ENCODE measurements at places on chromosomes 12 and 14.

DNA sequence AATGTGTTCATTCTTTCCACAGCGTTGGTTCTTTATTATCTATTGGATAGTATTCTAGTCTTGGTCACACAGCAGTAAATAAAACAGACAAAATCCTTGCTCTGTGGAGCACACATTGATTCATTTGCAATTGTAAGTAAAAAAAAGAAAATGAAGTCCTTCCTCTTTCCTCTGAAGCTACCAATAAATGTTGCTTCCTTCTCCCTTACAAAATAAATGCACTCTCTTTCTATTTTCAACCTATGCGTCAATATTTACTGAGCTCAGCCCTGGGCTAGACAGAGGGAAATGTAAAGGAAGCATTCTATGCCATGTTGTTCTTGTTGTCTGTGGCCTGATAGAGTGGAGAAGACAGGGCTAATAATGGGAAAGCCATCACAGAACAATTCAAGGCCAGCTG is 2.9 kb downstream of the ABHD12B start:
- DNase-seq: no peak

DNA sequence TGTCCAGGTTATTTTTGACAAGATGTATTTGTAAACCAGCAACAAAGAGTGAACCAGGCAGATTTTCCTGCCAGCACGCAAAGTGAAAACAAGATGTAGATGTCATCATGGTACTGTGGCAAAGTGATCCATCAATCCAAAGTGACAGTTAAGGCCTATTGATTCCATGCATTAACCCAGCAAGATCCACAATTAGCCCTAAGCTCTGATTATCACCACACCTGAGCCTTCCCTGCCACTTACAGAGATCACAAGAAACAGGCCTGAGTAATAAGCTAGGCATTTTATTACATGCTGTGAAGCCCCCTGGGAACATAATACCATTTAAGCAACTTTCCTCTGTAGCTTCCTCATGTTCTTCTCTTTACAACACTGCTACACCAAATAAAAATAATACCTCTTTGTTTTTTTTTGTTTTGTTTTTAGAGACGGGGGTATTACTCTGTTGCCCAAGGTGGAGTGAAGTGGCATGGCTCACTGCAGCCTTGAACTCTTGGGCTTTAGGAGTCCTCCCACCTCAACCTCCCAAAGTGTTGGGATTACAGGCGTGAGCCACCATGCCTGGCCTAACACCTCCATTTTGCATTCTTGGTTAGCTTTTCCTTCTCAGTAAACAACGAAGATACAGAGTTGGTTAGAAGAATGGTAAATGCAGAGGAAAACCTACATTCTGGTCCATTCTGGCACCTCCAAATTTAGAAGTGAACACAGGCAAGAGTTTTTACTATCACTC is 85.5 kb downstream of the STON2 start:
- no peak for DNase-seq

DNA sequence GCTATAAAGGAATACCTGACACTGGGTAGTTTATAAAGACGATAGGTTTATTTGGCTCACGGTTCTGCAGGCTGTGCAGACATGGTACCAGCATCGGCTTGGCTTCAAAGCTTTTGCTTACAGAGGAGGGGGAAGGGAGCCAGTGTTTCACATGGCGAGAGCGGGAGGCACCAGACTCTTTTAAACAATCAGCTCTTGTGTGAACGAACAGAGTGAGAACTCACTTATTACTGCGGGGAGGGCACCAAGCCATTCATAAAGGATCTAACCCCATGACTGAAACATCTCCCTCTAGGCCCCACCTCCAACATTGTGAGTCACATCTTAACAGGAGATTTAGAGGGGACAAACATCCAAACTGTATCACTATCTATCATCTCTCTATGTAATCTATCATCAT is 227.4 kb downstream of the TMEM132D start:
- DNase-seq: no peak

DNA sequence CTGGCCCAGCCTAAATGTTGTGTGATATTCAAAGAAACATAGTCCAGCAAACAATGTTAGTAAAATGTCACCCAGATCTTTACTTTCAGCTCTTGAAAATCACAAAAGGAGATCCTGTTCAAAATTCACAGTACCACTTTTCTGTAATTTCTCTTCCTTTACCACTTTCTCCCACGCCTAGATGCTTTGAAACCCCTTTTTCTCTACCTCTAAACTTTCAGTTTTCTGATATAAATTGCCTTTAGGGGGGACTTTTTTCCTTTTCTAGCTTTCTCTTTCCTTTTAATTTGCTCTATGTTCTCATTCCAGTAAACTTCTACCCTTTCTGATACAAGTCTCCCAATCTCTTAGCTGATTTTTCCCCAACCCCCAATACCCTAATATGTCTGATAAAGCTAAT is 101.8 kb downstream of the LMO3 start:
- no peak for DNase-seq

- DNase-seq: no peak
Measured at GRCh38 chr14:89619596-89619995, 202.6 kb upstream of the FOXN3 start.

DNA sequence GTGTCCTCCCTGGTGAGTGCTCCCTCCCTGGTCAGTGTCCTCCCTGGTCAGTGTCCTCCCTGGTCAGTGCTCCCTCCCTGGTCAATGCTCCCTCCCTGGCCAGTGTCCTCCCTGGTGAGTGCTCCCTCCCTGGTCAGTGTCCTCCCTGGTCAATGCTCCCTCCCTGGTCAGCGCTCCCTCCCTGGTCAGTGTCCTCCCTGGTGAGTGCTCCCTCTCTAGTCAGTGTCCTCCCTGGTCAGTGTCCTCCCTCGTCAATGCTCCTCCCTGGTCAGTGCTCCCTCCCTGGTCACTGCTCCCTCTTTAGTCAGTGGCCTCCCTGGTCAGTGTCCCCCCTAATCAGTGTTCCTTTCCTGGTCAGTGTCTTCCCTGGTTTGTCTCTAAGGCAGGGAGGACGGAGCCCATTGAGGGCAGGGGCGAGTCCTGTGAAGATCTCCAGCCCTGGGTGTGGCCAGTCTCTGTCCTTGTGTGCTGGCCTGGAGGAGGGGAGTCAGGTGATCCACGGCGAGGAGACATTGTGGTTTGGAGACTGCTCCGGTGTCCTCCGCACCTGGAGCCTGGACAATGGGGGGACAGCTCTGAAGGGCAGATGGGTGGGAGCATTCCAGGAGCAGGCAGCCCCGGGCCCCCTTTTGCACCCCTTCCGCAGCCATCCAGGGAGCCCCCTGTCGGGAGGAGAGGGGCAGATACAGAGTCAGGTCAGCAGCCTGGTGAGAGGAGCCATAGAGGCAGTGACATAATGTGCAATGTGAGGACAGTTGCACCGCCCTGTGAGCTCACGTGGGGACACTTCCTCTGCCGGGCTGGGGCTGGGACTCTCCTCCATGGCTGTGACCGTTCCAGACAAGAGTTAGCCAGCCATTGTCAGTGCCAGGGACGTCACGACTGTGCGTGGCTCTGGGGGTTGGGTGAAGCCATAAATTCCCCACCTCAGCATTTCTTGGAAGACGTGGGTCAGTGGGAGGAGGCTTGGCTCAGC is 93.4 kb downstream of the ADGRD1 start:
- no peak for DNase-seq

DNA sequence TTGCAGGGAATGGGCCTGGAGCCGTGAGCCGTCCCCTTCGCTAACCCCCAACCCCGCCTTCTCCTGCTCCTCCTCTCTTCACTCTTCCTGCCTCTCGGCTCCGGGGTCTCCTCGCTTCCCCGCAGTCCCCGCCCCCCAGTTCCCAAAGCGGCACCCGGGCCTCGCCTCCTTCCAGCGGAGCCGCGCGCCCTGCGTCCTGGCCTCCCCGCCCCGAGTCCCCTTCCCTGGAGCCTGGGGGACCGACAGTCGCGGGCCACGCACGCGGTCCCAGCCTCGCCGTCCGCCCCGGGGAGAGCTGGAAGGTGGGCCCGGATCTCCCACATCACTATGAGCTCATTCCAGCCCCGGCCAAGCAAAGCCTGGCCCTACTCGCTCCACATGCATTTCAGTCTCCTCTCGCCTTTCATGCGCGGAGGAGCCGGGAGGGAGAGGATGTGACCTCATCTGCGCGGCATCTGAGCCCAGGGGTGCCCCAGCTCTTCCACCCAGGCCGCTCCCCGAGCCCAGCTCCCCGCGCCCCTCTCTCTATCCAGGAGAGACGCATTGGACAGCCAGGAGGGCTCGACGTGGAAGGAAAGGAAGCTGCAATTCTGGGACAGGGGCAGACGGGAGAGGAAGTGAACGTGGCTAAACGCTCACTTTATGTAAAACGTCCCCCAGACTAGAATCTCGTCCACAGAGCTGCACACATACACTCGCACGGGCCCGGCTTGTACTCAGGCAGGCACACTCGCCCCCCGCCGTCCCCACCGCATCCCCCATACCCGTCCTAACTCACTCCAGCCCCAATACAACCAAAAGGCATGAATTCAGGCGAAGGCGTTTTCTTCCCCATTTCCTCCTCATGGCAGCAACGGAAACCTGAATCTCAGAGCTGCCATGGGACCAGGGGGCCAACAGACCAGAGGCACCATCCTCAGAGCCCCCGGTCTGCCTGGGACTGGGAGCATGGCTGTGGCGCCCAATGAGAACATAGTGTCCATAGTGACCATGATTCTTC is 108.7 kb upstream of the CCND2 start:
- DNase-seq: no peak

DNA sequence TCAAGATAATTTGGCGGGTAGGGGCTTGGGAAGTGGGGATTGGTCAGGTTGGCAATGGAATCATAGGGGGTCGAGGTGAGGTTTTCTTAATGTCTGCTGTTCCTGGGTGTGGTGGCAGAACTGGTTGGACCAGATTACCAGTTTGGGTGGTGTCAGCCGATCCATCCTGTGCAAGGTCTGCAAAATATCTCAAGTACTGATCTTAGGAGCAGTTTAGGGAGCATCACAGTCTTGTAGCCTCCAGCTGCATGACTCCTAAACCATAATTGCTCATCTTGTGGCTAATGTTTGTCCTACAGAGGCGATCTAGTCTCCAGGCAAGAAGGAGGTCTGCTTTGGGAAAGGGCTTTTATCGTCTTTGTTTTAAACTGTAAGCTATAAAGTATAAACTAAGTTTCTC is 868.4 kb downstream of the DIO2 start:
- no peak for DNase-seq

DNA sequence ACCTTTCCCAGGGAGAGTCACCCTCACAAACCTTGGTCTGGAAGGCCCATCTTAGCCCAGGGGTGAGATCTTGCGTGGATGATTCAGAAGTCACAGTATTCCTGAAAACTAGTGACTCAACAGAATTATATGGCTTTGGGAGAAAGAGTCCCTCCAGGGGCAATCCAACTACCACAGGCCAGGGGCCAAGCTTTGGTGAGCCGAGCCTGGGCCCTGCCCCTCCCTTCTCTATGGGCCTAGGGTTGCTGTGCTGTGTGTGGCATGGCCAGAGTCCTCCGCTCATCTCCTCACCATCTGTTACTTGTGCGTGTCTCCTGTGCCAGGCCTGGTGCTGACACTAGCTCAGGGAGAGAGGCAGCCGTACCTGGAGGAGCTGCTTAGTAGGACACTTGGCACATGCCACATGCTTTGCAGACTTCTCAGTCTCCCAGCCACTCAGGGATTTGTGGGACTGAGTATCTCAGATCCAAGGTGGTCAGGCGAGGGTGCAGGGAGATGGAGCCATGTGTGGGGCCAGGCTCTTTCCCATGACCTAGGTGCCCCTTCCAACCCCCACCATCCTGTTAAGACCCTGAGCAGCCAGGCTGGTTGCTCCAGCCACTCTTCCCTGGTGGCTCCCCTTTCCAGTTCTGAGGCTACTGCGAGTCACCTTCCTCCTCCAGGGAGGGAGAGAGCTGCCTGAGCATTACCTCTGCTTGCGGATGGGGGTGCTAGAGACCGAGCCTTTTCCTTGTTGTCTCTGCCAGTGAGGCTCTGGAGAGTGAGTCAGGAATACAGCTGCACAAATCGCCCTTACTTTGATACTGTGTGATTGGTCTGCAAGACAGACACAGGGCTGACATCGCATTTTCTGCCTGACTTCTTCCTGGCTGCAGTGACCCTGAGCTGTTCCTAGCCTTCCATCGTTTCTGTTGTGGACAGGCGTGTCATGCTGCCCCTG is 94.1 kb downstream of the SLC25A47 start:
- no peak for DNase-seq

- DNase-seq: no peak
Measured at GRCh38 chr12:6180268-6181051, 19.7 kb upstream of the CD9 start.

DNA sequence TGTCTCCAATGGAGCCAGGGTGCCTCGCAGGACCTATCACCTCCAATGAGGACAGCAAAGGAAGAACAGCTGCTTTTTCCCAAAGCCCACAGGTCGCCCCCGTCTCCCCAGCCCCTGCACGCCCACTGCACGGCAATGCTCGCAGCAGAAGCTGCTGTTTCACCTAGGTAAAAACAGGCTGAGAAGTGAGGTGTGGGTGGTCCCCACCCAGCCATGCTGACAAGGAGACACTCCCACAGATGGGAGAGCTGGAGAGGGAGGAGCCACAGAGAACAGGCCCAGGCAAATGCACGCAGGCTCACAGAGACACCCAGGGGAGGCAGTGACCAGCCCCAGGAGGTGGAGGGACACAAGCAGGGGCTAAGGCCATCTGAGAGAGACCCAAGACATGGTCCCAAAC is 10.4 kb downstream of the CFAP73 start:
- DNase-seq: no peak

DNA sequence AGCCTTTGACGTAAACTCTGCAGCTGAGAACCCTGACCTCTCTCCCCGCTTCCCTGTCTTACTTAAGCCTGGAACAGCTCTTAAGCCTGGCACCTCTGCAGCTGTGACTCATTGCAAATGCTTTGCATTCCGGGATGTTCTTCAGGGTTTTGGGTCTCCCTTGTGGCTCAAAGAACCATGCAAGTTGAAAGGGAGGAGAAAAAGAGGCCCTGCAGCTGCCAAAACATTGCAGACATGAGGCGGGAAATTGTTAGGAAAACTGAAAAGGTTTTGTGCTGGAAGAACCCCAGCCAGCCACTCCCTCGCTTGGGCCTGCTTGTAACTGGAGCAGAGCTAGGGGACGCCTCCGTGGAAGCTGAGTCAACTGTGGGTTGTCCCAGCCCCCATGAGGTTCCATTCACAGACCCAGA is 60.2 kb upstream of the FERMT2 start:
- no peak for DNase-seq

- DNase-seq: no peak
Measured at GRCh38 chr12:102753802-102754201, 163.2 kb downstream of the PAH start.

DNA sequence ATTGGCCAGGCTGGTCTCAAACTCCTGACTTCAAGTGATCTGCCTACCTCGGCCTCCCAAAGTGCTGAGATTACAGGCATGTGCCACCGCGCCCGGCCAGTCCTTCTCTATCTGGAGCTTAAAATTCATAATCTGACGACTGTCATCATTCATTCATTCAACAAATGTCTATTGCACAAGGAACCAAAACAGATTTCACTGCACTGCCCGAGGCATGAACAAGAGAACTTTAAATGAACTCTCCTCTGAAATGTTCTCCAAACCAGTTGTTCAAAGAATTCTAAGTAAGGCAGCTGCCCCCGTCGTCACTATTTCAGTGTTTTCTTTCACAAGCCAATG is 44.8 kb upstream of the METAP2 start:
- DNase-seq: no peak

- DNase-seq: no peak
Measured at GRCh38 chr12:52532636-52533035, 12.4 kb upstream of the KRT5 start.
